ENCODE measurements at places on chromosomes 7 and 10.
A peak's percentile ranks its signal among the peaks of the same experiment; 100 is the strongest.

DNA sequence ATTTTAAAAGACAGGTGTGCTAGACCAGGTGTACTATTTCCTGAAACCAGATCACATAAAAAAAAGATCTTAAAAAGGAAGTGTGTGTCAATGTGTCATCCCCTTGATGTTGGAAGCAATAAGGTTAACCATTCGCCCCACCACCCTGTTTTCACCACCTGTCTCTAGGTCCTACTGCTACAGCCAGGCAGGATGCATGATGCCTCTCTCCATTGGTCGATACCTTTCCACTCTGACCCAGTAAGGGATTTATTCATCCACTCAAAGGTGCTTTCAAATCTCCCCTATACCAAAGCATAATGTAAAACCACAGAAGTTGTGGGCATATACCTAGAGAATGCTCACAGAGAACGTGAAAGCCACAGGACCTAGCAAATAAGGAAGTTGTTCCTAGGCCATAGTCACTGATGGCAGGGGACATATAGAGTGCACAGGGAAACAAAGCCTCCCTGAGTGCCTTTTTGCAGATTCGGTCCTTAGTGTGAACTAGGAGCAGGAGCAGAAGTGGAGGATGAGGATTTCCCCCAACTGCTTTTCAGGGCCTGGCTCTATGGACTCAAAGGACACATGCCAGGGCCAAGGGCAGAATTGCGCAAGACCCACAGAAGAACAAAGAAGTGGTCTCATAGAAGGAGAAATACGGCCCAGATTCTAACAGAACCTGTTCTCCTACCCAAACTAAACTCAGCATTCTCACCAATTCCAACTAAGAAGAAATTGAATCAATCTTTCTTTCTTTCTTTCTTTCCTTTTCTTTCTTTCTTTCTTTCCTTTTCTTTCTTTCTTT lies 631.5 kb upstream of the NRP1 start:
- no peak for DNase-seq

GRCh38 chr10:31792745-31793144 lies 135.9 kb downstream of the ARHGAP12 start:
- no peak for DNase-seq

DNA sequence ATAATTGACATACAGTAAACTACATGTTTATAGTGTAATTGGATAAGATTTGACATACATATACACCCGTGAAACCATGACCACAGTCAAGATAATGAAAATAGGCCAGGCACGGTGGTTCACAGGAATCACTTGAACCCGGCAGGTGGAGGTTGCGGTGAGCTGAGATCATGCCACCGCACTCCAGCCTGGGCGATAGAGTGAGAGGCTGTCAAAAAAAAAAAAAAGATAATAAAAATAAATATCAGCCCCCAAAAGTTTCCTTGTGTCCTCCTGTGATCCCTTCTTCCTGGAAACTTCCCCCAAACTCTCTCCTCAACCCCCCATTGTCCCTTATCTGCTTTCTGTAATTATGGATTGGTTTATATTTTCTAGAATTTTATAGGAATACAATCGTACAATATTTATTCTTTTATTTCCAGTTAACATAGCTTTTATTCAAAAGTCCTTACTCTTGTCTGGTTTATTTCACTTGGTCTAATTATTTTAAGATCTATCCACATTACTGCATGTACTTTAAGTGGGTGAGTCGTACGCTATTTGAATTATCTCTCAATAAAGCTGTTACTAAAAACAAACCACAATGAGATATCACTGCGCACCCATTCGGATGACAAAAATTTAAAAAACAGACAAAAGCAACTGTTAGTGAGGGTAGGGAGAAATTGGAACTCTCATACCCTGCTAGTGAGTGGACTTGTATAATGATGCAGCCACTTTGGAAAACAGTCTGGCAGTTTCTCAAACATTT lies 30.1 kb upstream of the TNPO3 start:
- DNase-seq: no peak

DNA sequence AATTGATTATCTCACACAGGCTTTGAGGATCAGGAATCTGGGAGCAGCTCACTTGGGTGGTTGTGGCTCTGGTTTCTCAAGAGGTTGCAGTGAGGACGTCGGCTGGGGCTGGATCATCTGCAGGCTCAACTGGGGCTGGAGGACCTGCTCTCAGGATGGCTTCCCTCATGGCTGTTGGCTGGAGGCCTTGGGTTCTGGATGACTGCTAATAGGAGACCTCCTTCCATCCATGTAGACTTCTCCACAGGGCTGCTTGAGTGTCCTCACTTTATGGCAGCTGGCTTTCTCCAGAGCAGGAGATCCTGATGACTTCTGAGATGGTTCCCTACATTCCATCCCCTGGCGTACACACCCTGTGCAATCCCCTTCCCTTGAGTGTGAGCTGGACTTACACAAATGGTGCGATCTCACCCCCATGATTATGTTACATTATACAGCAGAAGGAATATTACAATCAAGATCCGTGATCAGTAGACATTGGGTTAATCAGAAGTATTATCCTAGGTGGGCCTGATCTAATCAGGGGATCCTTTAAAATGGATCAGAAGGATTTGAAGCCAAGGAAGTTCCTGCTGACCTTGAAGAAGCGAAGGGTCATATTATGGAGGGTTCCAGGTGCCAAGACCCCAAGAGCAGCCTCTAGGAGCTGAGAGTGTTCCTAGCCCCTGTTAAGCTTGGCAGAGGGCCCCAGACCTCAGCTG lies 122.2 kb downstream of the CXCL12 start:
- DNase-seq: no peak

GRCh38 chr7:27897441-27897847 lies 157.5 kb downstream of the TAX1BP1 start:
- DNase-seq: no peak

- no peak for DNase-seq
Measured at GRCh38 chr10:97762816-97763215, 9.0 kb downstream of the SFRP5 start.

DNA sequence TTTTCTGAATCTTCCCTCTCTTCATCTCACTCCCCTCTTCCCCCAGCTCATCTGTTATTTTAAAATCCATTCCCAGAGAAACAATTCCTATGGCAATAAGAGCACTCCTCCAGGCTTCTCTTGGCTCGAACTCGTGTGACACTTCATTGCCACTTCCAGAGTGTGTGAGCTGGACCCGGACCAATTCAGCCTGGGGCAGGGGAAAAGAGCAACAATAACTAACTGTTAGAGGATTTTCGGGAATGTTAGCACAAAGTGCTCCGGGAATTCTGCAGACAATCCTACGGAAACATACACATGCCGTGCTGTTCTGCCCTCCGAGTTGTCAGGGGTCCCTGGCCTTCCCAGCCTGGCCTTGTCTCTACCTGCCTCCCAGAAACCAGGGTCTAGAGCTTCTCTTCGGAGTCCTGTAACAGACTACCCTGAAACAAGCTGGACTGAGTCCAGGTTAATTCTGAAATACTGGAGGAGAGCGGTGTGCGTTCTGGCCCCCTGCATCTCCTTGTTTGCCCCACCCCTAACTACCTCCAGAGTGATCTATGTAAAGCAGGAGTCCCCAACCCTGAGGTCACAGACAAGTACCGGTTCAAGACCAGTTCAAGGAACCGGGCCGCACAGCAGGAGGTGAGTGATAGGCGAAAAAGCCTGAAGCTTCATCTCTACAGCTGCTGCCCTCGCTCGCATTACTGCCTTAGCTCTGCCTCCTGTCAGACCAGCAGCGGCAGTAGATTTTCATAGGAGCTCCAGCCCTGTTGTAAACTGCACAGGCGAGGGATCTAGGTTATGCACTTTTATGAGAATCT lies 11.3 kb downstream of the COL26A1 start:
- DNase-seq: no peak

DNA sequence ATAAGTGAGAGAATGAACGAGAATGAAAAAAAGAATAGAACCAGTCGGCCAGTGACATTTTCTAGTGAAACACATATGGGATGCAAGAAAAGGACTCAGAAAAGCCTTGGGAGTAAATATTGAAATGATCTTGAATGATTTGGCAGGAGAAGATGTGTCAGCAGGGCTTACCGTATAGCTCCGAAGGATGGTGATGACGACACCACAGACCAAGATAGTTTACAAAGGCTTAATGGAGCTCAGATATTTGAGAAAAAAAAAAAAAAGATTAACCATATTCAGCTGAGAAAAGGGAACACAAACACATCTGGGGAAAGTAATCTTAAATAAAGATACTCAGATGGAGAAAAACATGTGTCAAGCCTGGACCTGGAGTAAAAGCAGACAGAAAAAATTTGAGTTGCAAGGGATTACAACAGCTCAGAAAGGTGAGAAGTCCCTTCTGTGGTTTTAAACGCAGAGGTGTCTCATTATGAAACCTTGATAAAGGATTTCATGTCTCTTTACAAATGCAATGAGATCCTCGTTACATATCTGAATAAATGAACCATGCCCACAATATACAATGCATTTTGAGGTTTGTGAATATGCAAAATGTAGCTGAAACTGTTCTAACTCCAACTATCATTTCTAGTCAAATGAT lies 36.0 kb downstream of the DNAJB9 start:
- DNase-seq: no peak

GRCh38 chr10:81920213-81920829 lies 45.3 kb downstream of the NRG3 start:
- DNase-seq: no peak

- no peak for DNase-seq
Measured at GRCh38 chr10:113331961-113332360, 220.9 kb upstream of the HABP2 start.

GRCh38 chr7:145398758-145399157 lies 562.9 kb upstream of the TPK1 start:
- DNase-seq: no peak

DNA sequence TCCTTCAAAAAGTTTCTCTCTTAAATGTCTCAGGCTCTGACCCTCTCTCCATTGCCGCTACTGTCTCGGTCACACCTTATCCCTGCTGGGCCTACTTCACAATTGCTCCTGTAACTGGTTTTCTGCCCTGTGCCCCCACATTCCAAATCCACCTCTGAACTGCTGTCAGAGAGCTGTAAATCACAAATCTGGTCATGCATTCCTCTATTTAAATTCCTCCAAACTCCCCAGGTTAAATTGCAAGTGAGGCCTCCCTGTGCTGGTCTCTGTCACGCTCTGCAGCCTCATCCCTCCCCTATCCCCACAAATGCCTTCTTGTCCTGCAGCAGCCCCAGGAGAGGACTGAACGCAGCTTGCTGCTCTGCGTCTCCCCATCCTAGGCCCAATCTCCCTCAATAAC lies 40.4 kb upstream of the CDCA7L start:
- DNase-seq: no peak

GRCh38 chr10:61857746-61858145 lies 43.8 kb upstream of the ARID5B start:
- no peak for DNase-seq

DNA sequence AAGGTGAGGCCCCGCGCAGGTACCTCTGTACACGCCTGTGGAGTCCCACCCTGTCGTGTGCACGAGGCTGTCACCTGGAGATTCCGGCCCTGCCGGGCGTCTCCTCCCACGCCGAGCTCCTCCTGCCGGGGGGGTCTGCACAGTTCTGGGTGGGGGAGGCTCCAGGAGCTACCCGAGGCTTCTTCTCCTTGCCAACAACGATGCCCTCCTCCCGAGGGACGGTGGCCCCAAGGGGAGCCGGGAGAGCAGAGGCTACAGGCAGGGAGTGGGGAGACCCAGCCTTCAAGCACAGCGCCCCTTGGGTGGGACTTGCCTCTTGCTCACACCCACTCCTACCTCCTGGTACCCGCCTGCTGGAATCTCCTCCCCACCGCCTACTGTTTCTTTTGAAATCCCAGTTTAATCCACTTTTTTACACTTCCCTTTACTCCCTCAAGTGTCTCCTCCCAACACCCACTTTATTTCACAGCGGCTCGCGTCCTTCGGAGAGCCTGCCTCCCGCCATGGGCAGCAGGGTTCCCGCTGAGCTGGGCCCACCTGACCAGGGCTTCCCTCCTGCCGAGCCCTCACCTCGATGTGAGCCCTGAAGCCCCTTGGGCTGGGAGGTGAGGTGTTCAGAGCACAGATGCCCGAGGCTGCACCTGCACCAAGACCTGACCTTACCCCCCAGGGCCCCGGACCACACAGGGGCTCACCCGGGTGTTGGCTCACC lies 338.1 kb downstream of the DNAJB6 start:
- peak; percentile 64 for DNase-seq

- no peak for DNase-seq
Measured at GRCh38 chr10:63103971-63104409, 29.1 kb upstream of the NRBF2 start.

DNA sequence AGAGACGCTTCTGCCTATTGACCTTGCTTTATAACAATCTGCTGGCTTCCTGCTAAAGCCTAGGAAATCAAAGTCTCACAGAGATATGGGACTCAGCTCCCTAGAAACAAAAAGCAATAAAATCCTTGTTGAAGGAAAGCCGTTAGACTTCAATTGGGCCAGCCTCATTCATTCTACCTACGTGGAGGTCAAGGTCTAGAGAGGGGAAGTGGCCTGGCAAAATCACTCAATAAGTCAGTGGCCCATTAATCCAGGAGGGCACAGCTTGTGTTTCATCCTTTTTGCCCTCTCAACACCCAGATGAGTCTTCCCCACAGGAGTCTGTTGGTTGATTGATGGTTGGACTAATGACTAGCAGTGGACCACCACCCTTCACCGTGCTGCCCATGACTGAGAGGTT lies 40.5 kb upstream of the ACSL5 start:
- DNase-seq: no peak

GRCh38 chr7:92053312-92053711 lies 81.0 kb downstream of the CYP51A1 start:
- no peak for DNase-seq

DNA sequence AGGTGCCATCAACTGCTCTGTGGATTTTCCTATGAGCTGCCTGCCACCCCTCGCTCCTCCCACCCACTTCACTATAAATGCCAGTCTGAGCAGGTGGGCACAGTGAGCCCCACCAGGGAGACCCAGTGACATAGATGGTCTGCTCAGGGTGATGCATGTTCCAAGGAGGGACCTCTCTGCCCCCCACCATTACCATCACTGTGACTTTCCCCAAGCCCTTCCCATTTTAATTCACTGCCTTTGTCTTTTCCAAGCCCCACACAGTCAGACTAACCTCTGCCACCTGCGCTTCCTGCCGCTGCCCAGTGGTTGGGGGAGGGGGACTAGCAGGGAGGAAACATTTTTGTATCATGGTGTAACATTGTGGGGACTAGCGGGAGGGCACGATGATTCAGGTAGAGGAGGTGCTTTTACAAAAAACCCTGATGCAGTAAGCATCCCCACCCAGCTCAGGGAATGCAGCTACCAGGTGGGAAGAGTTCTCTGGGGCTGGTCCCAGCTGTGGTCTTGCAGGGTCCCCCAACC lies 24.6 kb downstream of the PRSS2 start:
- no peak for DNase-seq

GRCh38 chr10:32149252-32149955 lies 93.2 kb upstream of the KIF5B start:
- peak; percentile 92 for DNase-seq

Data from lower leg skin (tissue), 4 donors.